Islet precursor cell (in vitro differentiated cells): ENCODE measurements at places on chromosomes 6 and 20.
A peak's percentile ranks its signal among the peaks of the same experiment; 100 is the strongest.

GRCh38 chr6:152160346-152160745 is 352.9 kb downstream of the ESR1 start:
- no peak for DNase-seq

GRCh38 chr6:169591616-169592015 is 110.2 kb downstream of the WDR27 start:
- DNase-seq = no peak

DNA sequence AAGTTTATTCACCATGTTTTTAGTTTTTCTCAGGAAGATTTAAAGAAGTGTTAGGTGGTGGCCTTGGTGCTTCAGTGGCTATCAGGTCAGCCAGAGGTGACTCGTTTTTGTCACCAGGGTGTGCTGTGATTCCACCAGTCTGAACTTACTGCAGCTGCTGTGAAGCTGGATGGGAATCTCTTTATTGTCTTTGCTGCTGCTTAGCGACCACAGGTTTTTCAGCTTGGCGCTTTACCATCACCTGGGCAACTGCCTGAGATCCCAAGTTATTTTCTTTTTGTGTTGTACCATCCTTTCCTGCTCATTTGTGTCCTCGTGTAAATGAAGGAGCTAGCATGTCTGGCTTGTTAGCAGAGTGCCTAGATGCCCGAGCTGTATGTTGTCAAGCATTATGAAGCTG is 146.9 kb downstream of the MACROD2 start:
- DNase-seq = peak; percentile 86

DNA sequence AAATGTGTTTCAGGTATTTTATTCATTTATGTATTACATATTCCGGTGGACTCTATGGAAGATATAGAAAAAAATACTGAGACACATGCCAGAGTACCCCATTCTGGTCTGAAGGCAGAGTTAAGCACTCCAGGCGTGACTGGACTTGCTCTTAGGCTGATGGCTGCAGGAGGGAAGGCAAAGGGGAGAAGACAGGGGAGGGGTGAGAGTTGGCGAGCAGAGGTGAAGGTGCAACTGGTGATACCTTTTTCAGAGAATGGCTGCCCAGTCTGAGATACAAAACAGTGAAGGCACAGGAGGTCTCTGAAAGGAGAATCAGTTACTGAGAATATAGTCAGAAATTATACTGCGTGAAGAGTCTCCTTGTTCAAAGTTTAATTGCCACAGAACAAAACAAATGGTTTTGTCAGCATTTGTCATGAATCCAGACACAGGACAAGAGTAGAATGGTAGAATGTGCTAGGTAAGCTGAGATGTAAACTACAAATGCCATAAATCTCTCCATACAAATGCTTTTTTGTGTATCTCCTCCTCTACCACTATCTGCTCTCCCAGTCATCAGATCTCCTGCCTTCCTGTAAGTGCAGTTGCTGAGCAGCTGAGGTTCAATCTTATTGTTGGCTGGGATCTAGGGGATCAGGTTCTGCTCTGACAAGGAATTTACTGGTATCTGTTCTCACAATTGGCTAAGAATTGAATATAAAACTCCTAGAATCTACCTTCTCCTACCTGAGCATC is 104.2 kb upstream of the DST start:
- peak; percentile 80 for DNase-seq
